Renal cortex interstitium (tissue), 15 donors: ENCODE measurements at places on chromosomes 1 and 21.
A peak's percentile ranks its signal among the peaks of the same experiment; 100 is the strongest.

GRCh38 chr1:50458507-50458906 lies 35.3 kb upstream of the DMRTA2 start:
- no peak for DNase-seq

DNA sequence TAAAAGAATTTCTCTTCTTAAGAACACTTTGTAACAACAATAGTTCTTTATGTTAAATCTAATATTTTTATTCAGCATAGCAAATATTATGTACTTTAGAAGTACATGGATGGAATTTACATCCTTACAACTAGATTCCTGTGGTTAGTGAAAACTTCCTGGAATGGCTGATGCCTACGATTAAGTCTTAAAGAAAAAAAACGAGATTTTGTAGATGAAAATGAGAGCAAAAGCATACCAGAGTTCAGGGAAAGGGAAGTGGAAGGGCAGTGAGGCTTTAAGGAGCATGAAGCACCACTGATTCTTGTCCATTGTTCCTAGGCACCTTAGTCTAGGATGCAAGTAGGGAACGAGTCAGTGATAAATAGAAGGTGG lies 26.7 kb downstream of the CFH start:
- no peak for DNase-seq

DNA sequence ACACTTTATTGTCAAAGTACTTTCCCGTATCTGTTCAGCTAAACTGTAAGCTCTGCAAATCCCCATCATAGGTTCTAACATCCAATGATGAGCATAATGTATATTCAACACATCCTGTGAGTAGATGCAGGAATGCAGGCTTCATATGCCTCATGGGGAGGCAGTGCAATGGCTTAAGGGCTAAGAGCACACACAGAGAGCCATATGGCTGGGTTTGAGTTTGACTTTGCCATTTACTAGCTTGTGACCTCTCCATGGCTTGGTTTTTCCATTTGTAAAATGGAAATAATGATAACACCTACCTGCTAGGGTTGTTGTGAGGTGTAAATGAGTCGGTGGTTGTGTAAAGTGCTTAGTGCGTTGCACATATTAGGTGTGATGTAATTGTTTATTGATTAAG lies 13.4 kb downstream of the RCSD1 start:
- no peak for DNase-seq

GRCh38 chr1:171515741-171516140 lies 30.4 kb downstream of the PRRC2C start:
- no peak for DNase-seq

DNA sequence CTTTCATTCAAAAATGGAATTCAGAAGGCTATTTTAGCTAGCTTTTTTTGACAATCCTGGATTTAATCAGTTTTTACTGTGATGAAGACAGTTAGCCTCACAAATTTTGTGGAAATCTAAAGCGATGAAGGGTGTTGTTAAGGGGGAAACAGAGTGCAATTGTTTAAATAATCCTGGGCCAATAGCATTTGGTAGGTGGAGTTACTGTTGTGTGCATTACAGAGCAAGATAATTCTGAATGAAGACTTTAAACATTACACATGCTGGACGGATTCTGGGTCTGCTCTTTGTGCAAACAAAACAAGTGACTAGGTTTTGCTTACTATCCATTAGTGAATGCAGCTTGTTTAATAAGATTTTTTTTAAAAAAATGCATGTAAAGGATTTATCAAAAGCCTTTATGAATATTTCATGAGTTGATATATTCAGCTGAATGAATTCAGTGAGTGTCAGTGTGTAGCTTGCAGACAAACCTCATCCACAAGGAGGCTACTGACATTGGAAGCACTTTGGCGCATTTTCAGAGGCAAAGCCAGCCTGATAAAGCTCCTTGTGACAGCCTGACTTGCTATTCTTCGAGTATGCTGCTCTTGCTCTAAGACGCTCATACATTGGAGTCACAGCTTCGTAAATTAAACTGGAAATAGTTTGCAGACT lies 199.6 kb downstream of the PDE4B start:
- no peak for DNase-seq

DNA sequence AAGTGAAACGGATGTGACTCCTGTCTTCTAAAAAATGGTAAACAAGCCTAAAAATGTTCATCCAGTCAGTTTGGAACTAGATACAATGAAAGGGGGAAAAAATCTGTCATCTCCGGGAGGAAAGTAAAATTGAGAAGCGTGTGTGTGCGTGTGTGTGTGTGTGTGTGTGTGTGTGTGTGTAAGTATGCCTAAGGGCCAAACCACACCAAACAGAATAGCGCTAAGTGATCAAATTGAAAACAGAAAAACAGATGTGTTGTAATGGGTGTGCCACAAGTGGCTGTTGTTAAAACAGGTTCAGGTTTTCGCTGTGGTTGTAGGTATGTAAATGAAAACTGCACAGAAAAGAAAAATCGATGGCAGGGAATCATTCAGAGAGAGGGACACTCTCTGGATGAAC lies 106.7 kb downstream of the RNF220 start:
- no peak for DNase-seq

DNA sequence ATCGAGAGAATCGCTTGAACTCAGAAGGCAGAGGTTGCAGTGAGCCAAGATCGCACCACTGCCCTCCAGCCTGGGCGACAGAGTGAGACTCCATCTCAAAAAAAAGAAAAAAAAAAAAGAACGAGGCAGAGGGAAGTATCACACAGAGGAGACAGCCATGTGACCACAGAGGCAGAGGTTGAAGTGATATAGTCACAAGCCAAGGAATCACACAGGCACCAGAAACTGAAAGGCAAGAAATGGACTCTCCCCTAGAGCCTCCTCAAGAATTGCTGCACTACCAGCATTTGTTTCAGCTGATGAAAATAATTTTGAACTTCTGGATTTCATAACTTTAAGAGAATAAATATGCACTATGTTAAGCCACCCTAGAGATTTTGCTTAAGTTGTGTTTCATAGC lies 459.6 kb downstream of the PTPRC start:
- DNase-seq: no peak

DNA sequence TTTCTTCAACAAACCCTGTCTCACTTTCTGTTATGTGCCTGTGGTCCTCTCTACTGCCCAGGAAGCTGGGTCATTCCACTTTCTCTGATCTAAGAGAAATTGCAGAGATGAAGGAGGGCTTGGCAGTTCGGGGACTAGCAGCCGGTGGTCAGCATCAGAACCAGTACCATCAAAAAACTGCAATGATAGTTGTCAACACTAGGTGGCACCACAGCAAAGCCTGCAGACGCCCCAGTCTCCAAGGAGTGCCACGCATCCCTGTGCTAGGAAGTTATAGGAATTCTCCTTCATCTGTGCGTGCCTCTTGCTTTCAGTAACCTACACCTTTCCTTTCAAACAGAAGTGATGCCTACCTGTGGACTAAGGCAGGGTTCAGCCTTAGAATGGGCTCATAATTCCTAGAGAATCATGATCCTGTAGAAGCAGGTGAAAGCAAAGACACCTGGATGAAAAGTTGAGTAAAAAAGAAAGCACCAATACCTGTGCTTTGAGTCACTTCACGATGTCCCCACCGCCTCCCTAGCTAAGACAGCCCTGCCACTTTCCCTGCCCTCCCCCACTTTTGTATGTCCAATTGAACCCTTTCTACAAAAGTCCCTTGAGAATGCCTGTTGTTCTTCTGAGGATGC lies 129.2 kb downstream of the ADAMTS1 start:
- peak; percentile 24 for DNase-seq

- DNase-seq: no peak
These were observed 2.4 kb downstream of the PDPN start for GRCh38 chr1:13586001-13586400.

GRCh38 chr1:203454986-203455471 lies 20.6 kb upstream of the PRELP start:
- DNase-seq: no peak

GRCh38 chr1:27346991-27347624 lies 5.3 kb downstream of the SYTL1 start:
- DNase-seq: no peak

GRCh38 chr1:21384620-21385019 lies 55.3 kb upstream of the NBPF3 start:
- no peak for DNase-seq

- no peak for DNase-seq
These were observed 31.7 kb downstream of the A3GALT2 start for GRCh38 chr1:33288976-33289857.

- DNase-seq: no peak
These were observed 34.0 kb downstream of the MTR start for GRCh38 chr1:236829085-236829484.

GRCh38 chr21:26846036-26846931 lies 1.1 kb upstream of the ADAMTS1 start:
- DNase-seq: peak; percentile 79

DNA sequence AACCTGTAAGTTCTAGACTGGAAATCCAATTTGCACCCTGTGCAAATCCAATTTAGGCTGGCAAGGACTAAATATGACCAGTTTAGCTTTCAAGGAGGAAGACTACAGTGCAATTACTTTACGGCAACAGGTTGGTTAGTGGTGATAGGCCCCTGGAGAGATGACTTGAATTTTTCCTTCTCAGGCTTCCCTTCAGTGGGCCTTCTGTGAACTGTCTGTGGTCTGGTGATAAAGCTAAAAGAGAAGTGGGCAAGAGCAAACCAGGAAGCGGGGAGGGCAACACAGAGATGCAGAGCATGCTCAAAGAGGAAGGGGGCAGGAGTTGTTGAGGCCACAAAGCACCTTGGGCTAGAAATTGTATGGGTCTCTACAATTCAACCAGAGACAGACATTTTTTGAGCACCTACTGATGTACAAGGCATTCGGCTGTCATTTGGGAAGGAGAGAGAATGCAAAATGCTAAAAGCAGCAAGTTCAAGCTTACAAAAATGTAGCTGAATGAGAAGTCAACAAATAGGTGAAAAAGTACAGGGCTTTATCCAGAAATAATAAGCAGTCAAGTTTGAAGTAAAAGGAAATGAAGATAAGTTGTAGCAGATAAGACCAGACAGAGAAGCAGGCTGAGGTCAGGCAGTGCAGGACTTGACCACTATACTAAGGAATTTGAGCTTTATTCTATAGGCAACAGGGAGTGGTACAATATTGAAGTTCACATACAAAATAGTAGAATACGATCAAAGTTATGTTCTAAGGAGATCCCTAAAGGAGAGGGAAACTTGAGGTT lies 23.9 kb downstream of the INPP5B start:
- no peak for DNase-seq

GRCh38 chr1:33045246-33045645 lies 8.6 kb upstream of the AK2 start:
- DNase-seq: no peak

DNA sequence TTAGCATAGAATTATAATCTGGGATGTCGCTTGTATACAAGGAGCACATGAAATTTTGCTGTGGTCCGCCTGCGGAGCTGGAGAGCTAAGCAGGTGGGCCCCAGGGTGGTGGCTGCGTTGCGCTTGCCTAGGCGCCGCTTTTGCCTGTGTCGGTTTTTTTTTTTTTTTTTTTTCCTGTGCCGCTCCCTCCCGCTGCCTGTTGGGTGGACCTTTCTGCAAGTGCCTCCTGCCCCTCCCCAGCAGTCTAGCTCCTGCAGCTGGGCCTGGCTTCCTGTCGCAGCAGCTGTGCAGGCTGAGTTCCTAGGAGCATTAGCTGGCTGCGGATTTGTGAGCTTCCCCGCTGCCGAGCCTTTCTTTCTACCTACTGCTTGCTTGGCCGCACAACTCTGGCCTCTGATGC lies 20.6 kb downstream of the PYHIN1 start:
- no peak for DNase-seq

DNA sequence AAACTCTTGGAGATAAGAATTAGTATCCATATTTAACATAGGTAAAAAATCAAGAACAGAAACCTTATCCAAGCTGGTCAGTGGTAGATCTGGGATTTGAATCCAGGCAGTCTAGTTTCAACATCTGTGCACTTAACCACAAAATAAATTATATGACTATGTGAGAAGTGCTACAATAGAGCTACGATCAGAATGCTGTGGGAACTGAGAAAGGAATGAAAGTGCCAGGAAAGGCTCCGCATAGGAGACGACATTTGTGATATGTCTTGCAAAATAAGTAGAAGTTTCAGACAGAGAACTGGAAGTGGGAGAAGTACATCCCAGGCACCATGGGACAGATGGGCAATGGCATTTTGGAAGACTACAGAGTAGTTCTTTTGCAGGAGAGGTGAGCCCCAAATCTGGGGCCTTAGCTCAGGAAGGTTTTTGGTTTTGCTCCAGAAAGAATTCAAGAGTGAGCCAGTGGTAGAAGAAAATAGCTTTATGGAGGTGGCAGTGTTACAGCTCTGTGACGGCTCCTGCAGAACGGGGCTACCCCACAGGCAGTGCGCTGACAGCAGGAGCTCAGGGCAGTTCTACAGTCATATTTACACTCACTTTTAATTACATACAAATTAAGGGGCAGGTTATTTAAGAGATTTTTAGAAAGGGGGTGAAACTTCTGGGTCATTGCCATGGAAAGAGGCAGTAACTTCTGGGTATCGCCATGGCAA lies 25.5 kb upstream of the GJA5 start:
- DNase-seq: no peak

DNA sequence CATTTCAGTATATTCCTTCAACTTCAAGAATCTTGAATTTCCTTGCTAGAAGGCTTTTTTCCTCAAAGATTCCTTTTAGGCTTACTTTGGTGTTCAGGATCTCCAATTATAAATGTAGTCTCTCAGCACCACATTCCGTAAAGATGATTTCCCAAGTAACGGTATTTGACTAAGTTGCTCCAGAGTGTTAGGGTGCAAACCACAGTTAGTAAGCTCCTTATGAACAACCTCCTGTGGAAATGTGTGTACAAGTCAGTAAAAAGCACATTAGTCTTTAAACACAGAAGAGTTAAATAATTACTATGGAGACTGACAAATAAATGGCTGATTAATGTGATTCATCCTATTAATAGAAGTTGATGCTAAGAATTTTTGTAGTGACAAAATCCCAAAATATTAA lies 10.3 kb downstream of the DONSON start:
- DNase-seq: no peak

GRCh38 chr1:34412598-34413370 lies 236.1 kb downstream of the C1orf94 start:
- DNase-seq: no peak

DNA sequence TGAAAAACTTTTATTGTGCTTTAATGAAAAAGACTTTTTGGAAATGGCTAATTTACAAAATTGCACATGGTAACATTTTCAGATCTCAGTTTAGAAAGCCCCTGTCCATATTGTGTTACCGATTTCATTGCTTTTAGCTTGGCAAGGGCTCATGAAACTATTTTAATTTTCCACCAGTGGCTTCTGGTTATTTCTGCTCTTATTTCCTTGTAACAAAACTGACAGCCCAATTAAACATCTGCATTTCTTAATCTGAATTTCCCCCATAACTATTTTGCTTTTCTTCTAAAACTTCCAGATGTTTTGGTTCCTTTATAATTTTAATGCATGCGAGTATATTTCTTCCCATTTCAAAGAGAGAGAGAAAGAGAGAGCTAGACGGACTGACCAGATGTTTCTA lies 264.8 kb downstream of the PTPRC start:
- DNase-seq: no peak

GRCh38 chr1:14850563-14850962 lies 252.1 kb downstream of the KAZN start:
- DNase-seq: no peak
